NCI-H1436 (cell line): ENCODE measurements at places on chromosomes 7 and 10.
A peak's percentile ranks its signal among the peaks of the same experiment; 100 is the strongest.

DNA sequence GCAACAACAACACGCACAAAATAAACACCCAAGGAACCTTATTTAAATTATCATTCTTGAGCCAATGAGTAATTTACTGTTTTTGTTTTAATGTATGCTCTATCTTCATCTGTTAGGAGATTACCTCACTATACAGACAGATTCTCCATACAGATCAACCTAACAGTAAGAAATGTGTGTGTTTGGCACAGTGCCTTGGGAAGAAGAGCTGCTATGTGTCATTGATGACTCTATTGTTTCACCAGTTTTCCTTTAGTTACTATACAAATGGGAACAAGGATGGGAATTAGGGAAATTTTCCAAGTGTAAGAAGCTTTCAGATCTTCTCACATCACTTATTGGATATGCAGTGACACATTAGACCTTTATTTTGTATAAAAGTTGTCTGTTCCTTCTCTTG lies 640.3 kb downstream of the NRG3 start:
- no peak for DNase-seq

DNA sequence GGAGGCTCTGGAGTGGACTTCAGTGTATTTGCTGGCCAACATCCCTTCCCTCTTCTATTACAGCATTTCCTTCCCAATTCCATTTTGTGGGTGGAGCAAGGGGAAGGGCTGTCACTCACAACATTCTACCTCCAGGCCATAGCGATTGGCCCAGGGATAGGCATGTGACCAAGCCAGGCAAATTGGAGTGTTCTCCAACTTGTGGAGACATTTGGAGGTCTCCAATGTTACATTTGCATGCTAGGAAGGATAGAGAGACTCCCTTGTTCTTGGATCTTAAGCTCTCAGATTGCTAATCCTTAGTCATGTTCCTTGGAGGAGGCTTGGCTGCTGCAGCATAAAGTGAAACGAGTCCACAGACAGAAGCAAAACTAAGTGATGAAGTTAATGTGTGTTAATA lies 95.6 kb upstream of the KIF5B start:
- DNase-seq, result no peak

GRCh38 chr10:81898518-81898917 lies 23.5 kb downstream of the NRG3 start:
- no peak for DNase-seq

DNA sequence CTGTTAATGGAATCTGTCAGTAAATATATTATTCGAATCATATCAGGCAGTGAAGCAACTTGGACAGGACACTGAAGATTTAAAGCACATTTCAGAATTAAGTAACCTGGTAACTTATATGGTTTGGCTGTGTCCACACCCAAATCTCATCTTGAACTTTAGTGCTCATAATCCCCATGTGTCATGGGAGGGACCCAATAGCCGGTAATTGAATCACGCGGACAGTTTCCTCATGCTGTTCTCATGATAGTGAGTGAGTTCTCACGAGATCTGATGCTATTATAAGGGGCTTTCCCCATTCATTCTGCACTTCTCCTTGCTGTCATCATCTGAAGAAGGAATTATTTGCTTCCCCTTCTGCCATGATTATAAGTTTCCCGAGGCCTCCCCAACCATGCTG lies 83.2 kb upstream of the COL1A2 start:
- DNase-seq, result no peak

- DNase-seq, result no peak
Observed at GRCh38 chr10:51273574-51273973, 199.3 kb downstream of the PRKG1 start.

GRCh38 chr10:8365935-8366911 lies 311.7 kb downstream of the GATA3 start:
- no peak for DNase-seq

GRCh38 chr10:129161150-129161549 lies 305.9 kb upstream of the MGMT start:
- DNase-seq, result no peak

GRCh38 chr7:22990588-22990949 lies 23.4 kb downstream of the HYCC1 start:
- no peak for DNase-seq

DNA sequence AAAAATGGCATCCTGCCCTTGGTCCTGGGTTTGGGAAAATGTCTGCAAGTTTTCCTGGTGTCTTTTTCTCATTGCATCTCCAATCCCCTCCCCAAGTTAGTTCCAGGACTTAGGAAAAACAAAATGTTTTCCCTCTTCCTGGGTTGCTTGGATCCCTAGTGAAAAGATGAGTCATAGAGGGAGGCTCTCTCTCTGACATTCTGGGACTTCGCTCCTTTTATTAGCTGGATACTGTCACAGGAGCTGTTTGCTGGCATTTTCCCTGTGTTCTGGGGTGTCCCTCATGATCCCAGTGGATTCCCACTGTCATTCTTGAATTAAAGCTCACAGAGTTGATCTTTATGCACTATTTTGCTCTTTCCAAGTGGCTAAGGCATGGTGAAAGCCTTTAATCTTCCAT lies 316.4 kb upstream of the MBL2 start:
- no peak for DNase-seq

DNA sequence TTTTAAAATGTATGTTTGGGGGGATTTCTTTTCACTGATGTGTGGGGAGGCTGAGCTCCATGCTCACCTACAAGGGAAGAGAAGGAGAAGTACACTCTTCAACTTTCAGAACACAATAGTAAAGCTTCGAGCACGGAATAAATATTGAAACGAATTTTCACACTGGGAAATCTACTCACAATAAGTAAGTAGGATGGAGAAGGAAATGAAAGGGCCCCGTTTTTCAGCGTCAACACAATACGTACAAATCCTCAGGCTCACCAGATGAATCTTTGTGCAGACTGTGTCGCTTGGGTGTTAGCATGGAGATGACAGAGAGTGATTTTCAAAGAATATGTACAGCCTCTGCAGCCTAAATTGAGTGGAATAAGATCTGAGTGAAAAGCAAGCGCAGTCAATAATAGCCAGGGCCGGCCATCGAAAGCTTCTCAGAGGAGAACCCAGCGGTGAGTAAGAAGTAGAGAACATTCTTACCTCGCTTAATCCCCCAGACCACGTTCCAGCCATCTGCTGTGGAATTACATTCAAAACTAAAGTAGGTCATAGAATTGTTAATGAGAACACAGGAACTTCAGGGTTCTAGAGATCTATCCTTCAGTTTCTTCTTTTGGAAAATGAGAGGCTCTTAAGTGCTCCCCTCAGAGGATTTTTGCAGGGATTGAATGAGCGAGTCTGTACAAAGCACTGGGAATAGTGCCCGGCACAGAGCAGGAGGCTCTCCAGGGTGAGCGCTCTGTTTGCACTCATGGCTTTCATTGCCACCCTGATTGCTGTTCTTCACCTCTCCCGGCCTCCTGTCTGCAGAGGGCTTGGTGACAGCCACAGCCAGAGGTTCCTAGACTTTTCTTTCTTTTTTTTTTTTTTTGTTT lies 292.8 kb downstream of the SFMBT2 start:
- no peak for DNase-seq

GRCh38 chr7:128858380-128859231 lies 4.0 kb upstream of the ATP6V1F start:
- DNase-seq, result no peak

- no peak for DNase-seq
Observed at GRCh38 chr10:119754936-119755335, 29.1 kb downstream of the INPP5F start.

DNA sequence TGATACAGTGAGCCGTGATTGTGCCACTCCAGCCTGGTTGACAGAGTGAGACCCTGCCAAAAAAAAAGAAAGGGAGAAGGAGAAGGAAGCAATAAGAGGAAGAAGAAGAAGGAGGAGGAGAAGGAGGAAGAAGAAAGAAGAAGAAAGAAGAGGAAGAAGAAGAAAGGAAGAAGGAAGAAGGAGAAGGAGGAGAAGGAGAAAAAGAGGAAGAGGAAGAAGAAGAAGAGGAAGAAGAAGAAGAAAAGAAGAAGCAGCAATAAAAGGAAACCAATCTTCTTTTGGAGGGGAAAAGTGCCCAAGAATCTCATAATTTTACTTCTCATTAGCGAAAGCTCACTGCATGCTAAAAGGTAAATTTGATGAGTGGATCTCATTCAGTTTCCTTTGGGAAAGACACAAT lies 85.7 kb upstream of the GLCCI1 start:
- DNase-seq, result no peak

- DNase-seq, result no peak
Observed at GRCh38 chr7:114910787-114911186, 11.1 kb upstream of the MDFIC start.

DNA sequence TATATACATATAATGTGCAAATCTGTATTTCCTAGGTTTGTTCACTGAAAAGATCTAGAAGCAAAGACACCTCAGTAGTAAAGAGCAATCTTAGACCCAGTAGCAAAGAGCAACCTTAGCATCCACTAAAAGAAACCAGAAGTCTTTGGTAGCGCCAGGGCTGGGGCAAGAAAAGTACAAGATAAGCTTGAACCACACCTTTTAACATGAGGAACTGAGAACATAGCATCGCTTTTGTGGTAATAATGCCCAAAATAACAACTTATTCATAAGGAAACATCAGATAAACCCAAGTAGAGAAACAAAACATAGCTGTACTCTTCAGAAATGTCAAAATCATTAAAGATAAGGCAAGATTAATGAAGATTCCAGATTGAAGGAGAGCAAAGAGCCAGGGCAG lies 173.4 kb downstream of the IMMP2L start:
- DNase-seq, result no peak

- no peak for DNase-seq
Observed at GRCh38 chr7:37988721-37989650, 68.5 kb downstream of the EPDR1 start.

DNA sequence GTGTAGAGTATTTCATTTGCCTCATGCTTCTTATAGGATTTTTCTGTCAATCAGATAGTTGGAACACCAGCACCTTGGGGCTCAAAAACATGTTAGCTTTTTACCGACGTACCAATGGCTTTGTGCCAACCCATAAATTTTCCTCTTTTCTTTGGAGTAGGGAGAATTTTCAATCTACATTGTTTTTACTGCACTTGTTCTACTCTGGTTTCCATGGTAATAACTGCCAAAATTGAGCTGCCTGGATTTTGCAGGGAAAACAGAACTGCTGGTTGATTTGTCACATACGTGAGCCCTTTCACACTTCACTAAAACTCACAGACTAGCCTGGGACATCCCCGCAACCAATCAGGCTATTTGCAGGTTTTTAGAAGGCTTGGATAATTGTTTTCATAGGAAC lies 189.7 kb downstream of the ARHGAP21 start:
- DNase-seq, result no peak

DNA sequence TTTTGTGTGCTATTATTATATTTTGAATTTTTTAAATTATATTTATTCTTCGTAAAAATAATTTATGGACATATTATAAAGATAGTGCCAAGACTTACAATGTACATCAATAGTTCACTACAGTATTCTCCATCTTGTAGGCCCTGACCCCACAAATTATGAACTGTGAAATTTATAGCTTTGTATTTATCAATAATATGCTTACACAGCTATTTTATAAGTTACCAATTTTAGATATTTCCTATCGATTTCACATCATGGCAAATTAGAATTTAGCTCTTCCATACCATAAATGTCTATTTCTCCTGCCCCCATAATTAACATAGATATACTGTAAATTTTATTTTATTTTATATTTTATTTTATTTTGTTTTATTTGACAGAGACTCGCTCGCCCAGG lies 34.4 kb upstream of the GNAI1 start:
- DNase-seq, result no peak

DNA sequence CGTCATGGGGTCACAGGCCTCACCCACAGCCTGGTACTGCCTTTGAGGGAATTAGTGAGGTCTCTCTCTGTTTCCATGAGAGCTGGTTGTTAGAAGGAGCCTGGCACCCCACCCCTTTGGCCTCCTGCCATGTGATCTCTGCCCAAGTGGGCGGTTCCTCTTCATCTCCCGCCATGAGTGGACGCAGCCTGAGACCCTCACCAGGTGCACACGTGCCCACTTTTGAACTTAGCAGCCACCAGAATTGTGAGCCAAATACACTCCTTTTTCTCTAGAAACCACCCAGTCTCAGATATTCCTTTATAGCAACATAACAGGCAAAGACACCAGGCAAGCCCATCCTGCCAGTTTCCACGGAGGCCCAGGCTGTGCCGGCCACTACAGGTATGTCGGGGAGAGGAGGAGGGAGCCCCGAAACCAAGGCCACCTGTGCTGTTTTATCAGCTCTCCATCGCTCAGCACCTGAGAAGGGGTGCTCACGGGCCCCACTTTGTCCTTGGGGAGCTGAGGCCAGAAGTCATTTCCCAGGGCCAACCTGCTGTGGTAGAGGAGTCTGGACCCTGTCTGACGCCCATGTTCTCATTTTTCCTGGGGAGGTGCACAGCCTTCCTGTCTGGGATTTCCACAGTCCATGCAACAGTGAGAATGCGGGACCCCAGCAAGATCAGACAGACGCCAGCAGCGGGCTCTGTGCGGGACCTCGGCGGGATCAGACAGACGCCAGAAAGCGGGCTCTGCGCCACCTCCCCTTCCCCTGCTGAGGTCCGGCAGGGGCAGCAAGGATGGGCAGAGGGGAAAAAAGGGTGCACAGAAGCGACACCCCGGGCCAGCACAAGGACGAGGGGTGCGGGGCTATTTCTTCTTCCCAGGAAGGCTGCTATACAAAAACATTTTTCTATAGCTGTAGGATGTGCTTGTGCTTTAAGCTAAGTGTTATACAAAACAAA lies 220.5 kb downstream of the ELFN1 start:
- DNase-seq, result no peak

DNA sequence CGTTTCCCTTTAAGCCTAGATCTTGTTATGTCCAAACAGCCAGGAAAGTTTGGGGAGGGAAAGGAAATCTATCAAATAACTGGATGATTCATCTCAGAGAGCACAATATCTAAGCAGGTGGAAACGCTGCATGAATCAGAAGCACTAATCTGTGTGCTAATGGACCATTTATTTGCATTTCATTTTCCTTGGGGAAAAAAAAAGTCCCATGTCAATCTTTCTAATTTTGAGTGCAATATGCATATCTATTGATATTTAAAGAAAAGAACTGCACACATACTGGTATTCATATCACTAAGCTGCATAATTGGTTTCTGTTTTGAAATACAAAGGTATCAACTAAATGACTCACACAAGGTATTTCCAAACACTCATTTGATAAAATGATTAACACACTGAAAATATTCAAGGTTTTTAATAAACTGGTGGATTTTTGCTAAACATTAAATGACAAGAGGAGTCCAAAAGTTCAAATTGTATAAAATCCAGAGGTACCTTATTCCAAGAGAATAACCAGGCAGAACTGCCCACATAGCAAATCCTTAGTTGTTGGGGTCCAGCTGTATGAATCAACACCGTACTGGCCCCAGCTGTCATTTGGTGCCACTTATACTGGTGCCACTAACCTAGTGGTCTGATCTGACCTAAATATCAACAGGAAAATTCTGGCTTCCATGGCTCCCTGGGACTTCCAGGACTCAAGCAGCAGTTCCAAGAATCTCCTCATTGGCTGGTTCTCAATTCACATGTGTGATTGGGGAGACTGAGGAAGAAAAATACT lies 122.2 kb upstream of the SP4 start:
- DNase-seq, result no peak

- peak; percentile 34 for DNase-seq
Observed at GRCh38 chr7:6558837-6559236, 7.6 kb upstream of the GRID2IP start.

- no peak for DNase-seq
Observed at GRCh38 chr7:45158471-45158870, 880 bp downstream of the RAMP3 start.
